Mesenchymal stem cell (in vitro differentiated cells and primary cell): ENCODE measurements at places on chromosomes 13 and 19.

DNA sequence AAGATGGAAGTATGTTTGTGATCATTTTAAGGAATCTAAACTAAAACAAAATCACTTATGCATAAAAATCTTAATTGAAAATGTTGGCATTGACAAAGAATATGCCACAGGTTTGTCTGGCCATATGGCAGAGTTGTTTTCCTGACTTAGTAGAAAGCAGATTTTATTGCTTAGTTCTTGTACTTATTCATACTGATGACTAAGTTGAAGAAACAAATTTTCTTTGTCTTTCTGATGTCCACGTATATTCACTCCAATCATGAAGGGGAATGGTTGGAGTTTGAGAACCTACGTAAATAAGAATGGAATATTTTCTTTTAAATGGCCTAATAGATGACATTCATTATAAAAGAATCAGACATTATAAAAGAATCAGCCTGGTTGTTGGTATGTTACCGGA, 8.0 kb upstream of the GPC6 start:
- DNase-seq = no peak

- no peak for DNase-seq
Observed at GRCh38 chr13:34620074-34620850, 321.8 kb upstream of the NBEA start.

DNA sequence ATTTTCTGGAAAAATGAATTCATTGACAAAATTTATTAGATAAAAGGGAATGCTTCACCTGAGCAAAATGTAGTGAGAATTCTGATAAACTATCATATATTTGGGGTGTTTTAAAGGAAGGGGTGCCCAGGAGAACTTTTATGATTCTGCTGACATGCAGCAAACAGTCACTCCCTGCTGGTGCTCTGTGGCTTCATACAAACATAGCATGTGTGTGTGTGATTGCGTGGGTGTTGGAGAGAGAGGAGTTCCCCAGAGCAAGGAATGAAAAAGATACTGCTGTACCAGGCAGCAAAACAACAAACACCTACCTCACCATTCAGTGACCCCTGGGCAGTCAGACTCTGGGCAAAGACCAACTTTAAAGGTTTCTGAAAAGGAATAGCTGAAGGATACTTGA, 546.7 kb downstream of the RFC3 start:
- no peak for DNase-seq

DNA sequence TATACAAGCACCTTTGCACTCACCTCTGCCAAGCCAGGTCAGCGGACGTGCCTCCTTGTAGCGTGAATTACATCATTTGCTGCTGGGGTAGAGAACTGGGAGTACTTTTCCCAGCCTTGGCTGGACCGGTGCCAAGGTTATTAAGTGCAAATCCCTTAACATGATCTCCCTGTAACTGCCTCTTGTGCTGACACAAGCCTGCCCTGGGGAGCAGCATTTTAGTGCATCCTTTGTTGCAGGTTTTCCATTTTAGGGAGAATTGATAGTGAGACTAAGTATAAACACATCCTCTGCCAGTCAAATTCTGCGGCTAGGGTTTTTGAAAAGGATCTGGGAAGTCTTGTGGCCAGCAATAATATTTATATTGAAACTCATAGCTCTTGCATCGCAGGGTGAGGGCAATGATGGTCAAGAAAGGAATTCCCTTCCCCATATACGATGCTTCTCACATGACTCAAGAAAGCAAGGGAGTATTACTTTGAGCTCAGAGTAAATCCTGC, 32.7 kb upstream of the DCLK1 start:
- DNase-seq = no peak

DNA sequence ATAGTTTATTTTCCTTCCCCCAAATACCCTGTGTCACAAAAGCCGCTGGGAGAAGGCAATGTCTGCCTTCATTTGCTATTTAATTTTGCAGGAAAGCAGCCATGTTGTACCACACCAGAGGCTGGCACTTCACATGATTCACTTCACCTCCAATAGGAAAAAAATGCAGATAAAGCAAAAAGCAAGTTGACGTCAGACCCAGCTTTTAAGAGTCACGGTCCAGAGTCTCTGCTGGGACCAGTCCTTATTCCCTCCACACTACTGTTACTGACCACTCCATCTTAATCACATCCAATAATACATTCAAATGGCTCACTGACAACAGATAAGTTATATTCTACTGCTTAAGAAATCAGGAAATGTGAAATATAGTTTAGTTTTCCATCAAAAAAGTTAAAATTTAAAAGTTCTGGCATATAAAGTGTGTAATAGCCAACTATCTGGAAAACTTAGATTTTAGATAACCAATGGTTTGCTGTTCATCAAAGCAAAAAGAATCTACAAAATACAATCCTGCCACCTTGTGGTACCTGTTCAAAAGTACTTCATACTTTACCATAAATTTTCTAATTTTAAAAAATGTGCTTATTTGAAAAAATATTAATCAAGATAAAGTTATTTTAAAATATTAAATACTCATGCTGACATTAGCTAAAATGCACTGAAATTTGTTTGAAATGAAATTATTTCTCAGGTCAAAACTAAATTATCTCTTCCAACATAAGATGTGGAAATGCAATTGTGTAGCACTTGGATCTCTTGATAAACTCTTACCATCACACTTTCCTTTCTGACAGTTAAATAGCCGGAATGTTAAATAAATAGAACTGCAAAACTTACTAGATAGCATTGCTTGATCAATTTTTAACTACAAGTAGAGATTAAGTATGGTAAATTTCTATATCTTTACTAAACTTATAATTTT, 97.3 kb downstream of the SERP2 start:
- peak; percentile 36 for DNase-seq

DNA sequence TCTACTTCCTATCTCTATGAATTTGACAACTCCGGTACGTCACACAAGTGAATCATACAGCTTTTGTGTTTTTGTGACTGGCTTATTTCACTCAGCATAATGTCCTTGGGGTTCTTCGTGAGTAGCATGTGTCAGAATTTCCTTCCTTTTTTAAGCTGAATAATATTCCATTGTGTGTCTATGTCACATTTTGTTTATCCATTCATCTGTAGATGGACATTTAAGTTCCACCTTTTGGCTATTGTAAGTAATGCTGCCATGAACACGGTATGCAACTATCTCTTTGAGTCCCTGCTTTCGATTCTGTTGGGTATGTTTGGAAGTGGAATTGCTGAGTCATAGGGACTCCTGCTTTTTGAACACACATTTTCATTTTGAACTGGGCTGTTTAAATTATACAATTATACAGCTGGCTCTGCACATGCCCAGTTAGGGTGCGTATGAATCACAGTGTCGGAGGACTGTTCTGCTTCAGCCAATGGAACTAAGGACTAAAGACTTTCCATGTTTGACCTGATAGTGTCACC, 43.0 kb upstream of the C13orf42 start:
- peak; percentile 62 for DNase-seq

- DNase-seq = peak; percentile 71
Observed at GRCh38 chr19:38095411-38096308, 128.4 kb downstream of the DPF1 start.
